ENCODE measurements at places on chromosomes 3 and 15.

GRCh38 chr3:133915685-133916658, 20.3 kb upstream of the RAB6B start:
- DNase-seq: no peak

DNA sequence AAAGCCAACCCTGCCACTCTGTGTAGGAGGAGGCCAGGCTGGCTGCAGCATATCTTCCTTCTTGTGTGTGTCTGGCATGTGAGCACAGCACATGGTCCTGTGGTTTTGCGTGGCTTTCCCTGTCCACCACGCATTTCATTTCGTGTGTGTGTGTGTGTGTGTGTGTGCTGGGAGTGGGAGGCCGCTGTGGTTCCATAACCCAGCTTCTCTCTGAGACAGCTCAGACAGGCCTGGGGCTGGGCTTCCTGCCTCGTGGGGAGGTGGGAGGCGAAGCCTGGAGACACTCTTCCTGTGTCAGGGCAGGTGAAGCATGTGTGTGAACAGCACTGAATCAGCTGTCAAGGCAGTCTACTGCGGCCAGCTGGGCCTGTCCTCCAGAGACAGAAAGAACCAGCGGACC, 16.0 kb upstream of the MRPS22 start:
- DNase-seq: no peak

- no peak for DNase-seq
Measured at GRCh38 chr3:148937467-148938255, 53.7 kb upstream of the GYG1 start.

- no peak for DNase-seq
Measured at GRCh38 chr3:62260655-62261054, 112.7 kb downstream of the FEZF2 start.

GRCh38 chr15:92071045-92071634, 217.6 kb downstream of the SLCO3A1 start:
- no peak for DNase-seq

DNA sequence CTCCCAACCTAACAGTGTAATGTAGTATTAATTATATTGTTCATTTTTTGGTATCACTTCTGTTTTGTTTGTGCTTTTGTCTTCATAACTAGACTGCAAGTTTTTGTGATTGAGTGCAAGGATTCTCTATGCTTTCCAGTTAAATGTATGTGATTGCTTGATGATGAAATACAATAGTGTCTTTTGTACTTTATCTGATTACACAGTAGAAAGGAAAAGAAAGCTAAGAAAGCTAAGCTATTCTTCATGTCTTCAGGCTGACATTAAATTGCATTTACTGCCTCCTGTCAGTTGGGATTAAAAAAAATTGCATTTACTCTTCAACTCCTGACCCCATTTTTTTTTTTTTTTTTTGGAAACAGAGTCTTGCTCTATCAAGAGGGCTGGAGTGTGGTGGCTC, 28.5 kb downstream of the RTF1 start:
- DNase-seq: no peak

DNA sequence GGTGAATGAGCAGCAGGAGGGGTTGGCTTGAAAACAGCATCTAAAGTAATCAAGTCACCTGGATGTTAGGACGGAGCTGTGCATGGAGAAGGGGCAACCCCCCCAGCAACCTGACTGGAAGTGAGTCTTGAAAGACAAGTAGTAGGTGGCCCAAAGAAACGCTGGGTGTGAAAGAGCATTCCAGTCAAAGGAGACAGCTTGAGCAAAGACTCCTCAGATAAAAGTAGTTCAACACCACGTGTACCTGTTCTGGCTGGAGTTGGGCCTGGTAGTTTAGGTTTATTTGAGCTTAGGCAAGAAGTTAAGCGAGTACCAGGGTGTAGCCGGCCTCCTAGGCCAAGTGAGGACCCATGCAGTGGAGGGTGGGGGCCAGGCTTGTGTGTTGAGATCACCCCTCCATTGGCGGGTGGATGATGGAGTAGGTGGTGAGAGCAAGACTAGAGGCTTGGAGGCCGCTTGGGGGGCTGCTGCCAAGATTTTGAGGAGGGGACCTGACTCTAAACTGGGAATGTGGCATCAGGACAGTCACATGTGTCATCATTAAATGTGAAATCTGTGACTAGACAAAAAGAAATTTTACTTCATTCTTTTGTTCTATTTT, 61.3 kb downstream of the ABHD2 start:
- DNase-seq: no peak

DNA sequence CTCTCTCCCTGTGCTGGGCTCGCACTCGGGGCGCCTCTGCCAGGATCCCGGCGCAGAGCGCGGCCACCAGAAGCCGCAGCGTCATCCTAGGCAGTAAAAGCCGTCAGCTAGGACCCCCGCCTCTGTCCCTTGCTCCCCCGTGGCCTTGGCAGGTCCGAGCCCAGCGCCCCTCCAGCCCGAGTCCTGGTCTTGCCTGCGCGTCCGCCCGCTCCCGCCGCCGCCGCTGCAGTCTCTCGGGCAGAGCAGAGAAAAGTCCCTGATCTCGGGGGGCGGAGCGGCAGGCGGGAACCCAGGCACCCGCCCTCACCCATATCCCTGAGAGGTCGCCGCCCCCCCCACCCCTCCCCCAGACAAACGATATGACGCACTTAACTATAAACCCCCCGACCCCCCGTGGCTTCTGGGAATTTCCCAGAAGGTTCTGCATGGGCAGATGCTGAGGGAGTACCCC, at the start of gene COL7A1:
TSS of gene COL7A1 (minus strand) at position 255 of the 451 bp plus-strand sequence. CDS start at position 85, 170 bp downstream.
- DNase-seq: no peak

- no peak for DNase-seq
Measured at GRCh38 chr3:9331171-9331570, 31.7 kb upstream of the THUMPD3 start.

DNA sequence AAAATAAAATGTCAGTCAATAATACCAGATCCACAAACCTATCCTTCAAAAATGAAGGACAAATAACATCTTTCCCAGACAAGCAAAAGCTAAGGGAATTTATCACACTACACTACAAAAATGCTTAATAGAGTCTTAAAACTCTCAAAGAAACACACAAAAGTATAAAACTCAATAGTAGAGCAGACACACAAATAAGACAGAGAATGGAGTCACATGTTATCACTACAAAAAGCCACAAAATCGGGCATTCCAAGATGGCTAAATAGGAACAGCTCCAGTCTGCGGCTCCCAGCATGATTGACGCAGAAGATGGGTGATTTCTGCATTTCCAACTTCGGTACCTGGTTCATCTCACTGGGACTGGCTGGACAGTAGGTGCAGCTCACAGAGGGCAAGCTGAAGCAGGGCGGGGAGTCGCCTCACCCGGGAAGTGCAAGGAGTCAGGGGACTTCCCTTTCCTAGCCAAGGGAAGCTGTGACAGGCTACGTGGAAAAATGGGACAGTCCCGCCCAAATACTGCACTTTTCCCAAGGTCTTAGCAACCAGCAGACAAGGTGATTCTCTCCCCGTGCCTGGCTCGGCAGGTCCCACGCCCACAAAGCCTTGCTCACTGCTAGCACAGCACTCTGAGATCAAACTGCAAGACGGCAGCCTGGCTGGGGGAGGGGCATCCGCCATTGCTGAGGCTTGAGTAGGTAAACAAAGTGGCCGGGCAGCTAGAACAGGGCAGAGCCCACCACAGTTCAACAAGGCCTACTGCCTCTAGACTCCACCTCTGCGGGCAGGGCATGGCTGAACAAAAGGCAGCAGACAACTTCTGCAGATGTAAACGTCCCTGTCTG, 46.3 kb downstream of the SENP7 start:
- peak; percentile 20 for DNase-seq

DNA sequence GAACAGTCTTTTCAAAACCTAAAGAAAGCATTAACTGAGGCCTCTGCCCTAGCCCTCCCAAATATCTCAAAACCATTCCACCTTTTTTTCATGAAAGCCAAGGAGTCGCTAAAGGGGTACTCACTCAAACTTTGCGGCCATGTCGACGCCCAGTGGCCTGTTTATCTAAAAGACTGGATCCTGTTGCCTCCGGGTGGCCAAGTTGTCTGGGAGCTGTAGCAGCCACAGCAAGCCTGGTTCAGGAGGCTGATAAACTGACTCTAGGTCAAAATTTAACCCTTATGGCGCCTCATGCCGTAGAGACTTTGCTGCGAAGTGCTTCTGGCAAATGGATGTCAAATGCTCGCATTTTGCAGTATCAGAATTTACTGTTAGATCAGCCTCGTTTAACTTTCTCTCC, 39.5 kb downstream of the ZBTB11 start:
- DNase-seq: no peak

GRCh38 chr3:14283813-14284438, 105.3 kb downstream of the LSM3 start:
- DNase-seq: no peak

DNA sequence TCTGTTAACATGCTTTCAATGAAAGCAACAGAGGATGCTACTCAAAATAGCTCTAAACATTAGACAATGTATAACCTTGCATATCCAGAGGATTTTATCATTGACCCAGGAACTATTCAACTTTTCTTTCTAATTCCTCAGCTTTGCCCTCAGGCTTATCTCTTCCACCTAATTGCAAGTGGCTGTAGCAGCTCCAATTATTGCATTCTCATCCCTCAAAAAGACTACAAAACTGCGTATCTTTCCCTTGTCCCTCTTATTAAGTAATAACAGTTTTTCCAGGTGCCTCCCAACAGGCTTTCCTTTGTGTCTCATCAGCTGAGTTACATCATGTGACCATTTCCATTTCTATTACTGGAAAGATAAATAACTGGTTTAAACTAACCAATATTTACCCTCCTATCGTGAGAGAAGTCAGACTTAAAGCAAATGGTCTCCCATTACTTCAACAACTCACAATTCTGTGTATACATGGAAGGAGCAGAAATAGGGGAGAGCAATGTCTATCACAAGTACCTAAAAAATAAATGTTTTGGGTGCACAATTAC, 78.0 kb upstream of the MBNL1 start:
- DNase-seq: no peak

DNA sequence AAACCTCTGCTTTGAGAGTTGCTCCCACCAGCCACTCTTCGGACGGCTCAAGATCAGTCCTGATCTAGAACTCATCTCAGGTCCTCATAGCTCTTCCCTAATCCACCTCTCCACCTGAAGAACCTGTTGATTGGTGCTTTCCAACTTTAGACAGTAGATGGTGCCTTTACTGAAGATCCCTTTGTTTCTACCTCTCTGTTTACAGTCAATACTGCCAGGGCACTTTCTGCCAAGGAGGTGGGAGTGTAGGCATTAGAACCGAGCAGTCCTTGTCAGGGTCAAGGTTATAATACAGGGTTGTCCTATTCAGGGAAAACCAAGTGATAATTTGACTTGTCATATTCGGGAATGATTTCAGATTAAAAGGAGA, 1.2 kb downstream of the CGNL1 start:
- no peak for DNase-seq

DNA sequence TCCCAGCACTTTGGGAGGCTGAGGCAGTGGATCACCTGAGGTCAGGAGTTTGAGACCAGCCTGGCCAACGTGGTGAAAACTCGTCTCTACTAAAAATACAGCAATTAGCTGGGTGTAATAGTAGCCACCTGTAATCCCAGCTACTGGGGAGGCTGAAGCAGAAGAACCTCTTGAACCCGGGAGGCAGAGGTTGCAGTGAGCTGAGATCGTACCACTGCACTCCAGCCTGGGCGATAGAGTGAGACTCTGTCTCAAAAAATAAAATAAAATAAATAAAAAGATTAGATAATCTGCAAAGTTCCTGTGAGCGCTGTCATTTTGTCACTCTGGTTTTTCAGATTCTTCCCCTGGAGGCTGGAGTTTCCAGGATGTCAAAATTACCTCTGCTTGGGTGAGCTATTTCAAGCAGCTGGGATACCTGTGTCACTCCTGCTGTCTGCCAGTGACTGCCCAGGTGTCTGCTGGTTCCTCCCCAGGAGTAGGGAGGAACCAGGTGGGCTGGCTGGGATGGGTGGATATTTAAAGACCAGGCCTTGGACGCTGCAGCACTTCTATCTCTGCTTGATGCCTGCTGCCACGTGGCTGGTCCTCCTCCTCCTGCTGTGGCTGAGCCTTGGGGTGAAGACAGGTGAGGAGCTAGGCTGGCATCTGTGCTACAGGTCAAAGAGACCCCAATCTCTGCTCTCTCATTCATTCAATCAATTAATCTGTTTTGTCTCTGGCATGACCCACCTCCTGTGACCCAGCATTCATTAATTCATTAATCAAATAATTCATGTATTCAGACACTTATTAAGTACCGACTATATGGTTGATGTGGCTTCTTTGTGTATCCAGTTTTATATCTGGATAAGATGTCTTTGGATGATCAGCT, 19.5 kb upstream of the MUC20 start:
- no peak for DNase-seq

- DNase-seq: no peak
Measured at GRCh38 chr3:30549600-30549999, 56.8 kb upstream of the TGFBR2 start.

- DNase-seq: no peak
Measured at GRCh38 chr3:13145131-13145825, 72.0 kb upstream of the IQSEC1 start.

DNA sequence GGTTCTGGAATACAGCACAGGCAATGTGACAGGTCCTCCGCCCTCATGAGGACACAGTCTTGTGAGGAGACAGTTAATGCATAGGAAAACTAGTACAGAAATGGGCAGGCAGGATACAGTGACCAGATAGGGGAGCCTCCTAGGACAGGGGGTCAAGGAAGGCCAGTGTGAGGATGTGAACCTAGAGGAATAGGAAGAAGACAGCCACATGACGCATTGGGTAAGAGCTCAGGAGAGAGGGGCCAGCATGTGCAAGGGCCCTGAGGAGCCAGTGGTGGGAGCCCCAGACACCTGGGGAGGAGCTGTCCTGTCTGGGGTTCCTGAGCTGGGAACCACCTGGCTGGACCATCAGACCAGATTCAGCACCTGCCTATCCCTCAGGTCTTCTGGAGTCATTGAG, 15.6 kb downstream of the IRAK2 start:
- no peak for DNase-seq

DNA sequence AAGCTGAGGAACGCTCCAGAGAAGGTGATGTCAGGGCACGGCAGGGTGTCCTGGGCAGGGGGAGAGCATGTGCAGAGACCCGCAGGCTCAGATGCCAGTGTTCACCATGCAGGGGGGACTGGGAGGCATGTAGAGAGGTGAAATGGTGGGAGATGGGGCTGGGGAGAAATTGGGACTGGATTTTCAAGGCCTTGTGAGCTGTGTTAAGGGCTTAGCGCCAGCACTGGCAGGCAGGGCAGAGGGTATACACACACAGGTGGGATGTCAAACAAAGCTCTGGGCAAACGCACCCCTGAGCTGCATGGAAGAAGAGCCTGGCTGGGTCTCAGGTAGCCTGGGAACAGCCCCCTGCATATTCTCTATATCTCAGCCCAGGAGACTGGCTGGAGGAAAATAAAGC, 282.7 kb downstream of the SHQ1 start:
- DNase-seq: no peak

GRCh38 chr3:37418357-37418756, 244.0 kb upstream of the LRRFIP2 start:
- DNase-seq: no peak

DNA sequence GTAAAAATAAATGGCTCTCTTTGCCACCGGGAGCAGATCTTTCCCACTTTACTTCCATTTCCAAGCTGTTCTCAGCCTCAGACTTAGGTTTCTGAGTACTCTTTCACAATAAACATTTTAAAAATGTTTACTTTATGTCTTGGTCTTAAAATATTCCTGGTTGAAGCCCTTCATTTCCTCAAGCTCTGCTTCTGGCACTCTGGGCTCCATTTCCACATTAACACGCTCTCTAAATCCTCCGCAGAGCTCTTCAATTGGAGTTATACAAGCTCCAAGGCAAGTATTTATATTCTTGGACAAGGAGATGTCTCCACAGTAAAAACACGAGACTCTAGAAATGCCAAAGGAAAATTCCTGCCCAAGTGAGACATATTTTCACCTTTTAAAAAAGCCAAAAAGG, 169.3 kb downstream of the GREM1 start:
- no peak for DNase-seq

All from neural crest cell (in vitro differentiated cells).